ENCODE measurements at places on chromosomes 6 and 20. TPM values are rescaled to one million over a fixed set of nuclear protein-coding genes. Genes with fewer than 3 reads are reported as not detected.

DNA sequence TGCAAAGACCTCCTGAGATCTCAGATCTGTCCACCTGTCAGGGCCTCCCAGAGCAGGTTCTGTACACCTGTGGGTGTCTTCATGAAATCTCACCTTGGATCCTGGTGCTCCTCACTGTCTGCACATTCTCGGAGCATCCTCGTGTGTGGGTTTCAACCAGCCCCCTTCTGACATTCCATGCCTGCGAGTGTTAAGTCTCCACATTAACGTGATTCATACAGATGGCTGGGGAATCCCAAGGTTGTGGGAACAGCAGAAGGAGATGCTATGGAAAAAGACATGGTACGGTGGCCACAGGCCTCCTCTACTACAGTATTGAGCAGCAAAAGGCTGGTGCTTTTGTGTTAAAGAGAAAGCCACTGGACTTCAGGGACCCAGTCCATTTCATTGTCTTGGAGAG is 556.5 kb downstream of the DHX35 start:
- DNase-seq: no peak
- no peaks in the 10 kb centered on the region for H3K36me3 ChIP-seq
- H3K27me3 ChIP-seq: no peaks in the 10 kb centered on the region
- H3K27ac ChIP-seq: no peak overlapping the region
- no peaks in the 10 kb centered on the region for H3K4me1 ChIP-seq

GRCh38 chr6:142802124-142802523 is 142.9 kb downstream of the HIVEP2 start:
- no peaks in the 10 kb centered on the region for H3K36me3 ChIP-seq
- H3K27ac ChIP-seq: no peak overlapping the region
- DNase-seq: no peak
- no peaks in the 10 kb centered on the region for H3K4me1 ChIP-seq
- no peaks in the 10 kb centered on the region for H3K27me3 ChIP-seq
- no peak overlapping the region for H3K4me3 ChIP-seq

- peaks cover 2% of the 10 kb centered on the region for H3K27me3 ChIP-seq
- H3K4me3 ChIP-seq: no peak overlapping the region
- no peaks in the 10 kb centered on the region for H3K36me3 ChIP-seq
Measured at GRCh38 chr20:20073801-20074371, 21.6 kb downstream of the CFAP61 start.

DNA sequence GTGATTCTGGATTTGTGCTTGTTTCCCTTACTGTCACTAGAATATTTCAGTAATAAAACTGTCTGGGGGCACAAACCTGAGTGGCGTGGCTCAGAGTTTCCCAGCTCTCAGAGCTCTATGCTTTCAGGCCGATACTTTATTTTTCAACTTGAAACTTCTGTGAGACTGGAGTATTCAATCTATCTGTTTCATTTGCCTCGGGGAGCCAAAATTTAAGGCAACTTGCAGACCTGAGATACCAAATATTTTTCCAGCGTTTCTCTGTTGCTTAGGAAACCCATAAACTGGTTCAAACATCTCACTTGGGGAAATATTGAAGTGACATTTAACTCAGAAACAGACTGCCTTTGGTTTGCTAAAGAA is 74.7 kb downstream of the SOBP start:
- H3K36me3 ChIP-seq: no peaks in the 10 kb centered on the region
- no peaks in the 10 kb centered on the region for H3K27me3 ChIP-seq
- H3K27ac ChIP-seq: no peak overlapping the region

GRCh38 chr6:155861821-155862220 is 406.2 kb upstream of the NOX3 start:
- no peaks in the 10 kb centered on the region for H3K4me1 ChIP-seq
- DNase-seq: no peak
- no peak overlapping the region for H3K27ac ChIP-seq
- no peaks in the 10 kb centered on the region for H3K27me3 ChIP-seq
- H3K36me3 ChIP-seq: no peaks in the 10 kb centered on the region

DNA sequence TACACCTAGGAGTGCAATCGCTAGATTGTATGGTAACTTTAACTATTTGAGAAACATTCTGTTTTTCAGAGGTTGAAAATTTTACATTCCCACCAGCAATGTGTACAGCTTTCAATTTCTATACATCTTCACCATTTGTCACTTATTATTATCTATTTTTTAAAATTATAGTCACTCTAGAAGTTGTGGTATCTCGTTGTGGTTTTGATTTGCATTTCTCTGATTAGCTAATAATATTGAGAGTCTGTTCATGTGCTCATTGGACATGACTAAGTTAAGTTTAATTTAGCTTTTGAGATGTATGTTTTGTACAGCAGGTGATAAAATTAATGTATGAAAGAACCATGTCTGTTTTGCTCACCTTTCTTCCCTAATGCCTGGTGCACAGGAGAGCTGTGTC is 34.8 kb upstream of the PLCB1 start:
- no peak for DNase-seq
- H3K27ac ChIP-seq: no peak overlapping the region
- no peaks in the 10 kb centered on the region for H3K4me1 ChIP-seq

DNA sequence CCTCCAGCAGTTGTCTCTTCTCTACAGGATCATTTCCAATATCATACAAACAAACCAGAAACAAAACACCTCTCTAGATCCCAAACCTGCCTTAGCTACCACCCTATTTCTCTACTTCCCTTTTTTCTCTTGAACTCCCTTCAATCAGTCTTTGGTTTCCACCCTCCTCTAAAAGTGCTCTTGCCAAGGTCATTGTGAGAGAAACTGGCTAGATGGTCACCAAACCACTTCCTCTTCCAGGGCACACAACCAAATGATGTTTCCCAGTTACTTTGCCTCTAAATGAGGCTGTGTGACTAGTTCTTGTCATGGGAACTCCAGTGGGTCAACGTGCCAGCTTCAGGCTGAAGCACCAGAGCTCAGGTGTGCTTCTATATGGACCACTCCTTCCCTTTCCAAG is 85.8 kb upstream of the ARMC2 start:
- no peak overlapping the region for H3K4me3 ChIP-seq
- no peaks in the 10 kb centered on the region for H3K27me3 ChIP-seq
- H3K4me1 ChIP-seq: no peaks in the 10 kb centered on the region

- DNase-seq: no peak
- no peak overlapping the region for H3K27ac ChIP-seq
- H3K27me3 ChIP-seq: no peaks in the 10 kb centered on the region
- H3K36me3 ChIP-seq: no peaks in the 10 kb centered on the region
- no peak overlapping the region for H3K4me3 ChIP-seq
- H3K4me1 ChIP-seq: no peaks in the 10 kb centered on the region
Measured at GRCh38 chr20:63755933-63756647, 16.5 kb downstream of the SLC2A4RG start.

GRCh38 chr6:16649241-16649640 is 112.0 kb downstream of the ATXN1 start:
- H3K4me1 ChIP-seq: no peaks in the 10 kb centered on the region
- H3K36me3 ChIP-seq: no peaks in the 10 kb centered on the region
- H3K4me3 ChIP-seq: no peak overlapping the region
- no peak overlapping the region for H3K27ac ChIP-seq
- no peak for DNase-seq

DNA sequence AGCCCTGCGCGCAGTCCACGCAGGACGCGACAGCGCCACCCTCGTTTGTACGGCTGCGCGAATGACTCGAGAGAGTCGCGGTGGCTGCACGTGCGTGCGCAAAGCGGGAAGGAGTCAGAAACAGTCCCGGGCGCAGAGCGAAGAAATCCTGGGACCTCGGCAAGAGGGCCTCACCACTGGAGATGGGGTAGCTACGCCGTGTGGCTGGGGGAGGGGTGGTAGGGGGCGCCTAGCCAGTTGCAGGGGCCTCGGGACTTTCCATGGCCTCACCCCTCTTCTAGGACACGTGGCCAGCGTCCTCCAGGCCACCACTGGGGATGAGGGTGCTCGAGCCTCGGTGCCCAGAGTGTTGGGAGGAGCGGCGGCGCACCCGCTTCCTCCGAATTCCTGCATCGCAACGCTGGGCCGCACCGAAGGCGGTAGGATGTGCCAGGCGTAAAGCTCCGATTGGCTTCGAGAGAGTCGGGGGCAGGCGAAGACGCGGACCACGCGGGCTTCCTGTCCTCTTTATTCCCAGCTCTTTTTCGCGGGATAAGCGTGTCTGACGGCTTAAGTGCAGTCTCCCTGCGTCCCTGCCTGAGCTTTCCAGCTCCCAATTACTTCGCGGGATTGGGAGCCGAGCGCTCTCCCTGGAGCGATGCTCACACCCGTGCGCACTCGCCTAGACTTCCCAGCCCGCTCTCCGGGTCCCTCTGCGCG is 38.7 kb downstream of the NCR2 start:
- H3K4me1 ChIP-seq: peaks cover 9% of the 10 kb centered on the region
- H3K27ac ChIP-seq: no peak overlapping the region
- no peaks in the 10 kb centered on the region for H3K36me3 ChIP-seq
- no peaks in the 10 kb centered on the region for H3K27me3 ChIP-seq
- H3K4me3 ChIP-seq: peak overlapping the region; percentile 56
- DNase-seq: no peak

- no peak for DNase-seq
- no peak overlapping the region for H3K4me3 ChIP-seq
- H3K4me1 ChIP-seq: peaks cover 8% of the 10 kb centered on the region
- no peak overlapping the region for H3K27ac ChIP-seq
- no peaks in the 10 kb centered on the region for H3K27me3 ChIP-seq
- no peaks in the 10 kb centered on the region for H3K36me3 ChIP-seq
Measured at GRCh38 chr6:34795836-34796425, 4.0 kb downstream of the BLTP3A start.

The SNPH gene
- 4.0 TPM for total RNA-seq

The ANKEF1 gene
- total RNA-seq: 7.3 TPM

The ZSCAN23 gene
- 5.6 TPM for total RNA-seq

The FAM83B gene
- 13.6 TPM for total RNA-seq

The GSTA2 gene
- total RNA-seq: not detected

The ZKSCAN8 gene
- total RNA-seq: 21.9 TPM

The MUC21 gene
- not detected for total RNA-seq

The TREM1 gene
- total RNA-seq: 1.3 TPM

The KHDRBS2 gene
- total RNA-seq: not detected

The NOL4L gene
- 3.7 TPM for total RNA-seq

The MAFB gene
- total RNA-seq: 39.0 TPM
